Hematopoietic multipotent progenitor cell treated with erythropoietin and hydrocortisone succinate and interleukin-3 and kit ligand, for 17 days (in vitro differentiated cells): ENCODE measurements at places on chromosomes 2 and 18.

DNA sequence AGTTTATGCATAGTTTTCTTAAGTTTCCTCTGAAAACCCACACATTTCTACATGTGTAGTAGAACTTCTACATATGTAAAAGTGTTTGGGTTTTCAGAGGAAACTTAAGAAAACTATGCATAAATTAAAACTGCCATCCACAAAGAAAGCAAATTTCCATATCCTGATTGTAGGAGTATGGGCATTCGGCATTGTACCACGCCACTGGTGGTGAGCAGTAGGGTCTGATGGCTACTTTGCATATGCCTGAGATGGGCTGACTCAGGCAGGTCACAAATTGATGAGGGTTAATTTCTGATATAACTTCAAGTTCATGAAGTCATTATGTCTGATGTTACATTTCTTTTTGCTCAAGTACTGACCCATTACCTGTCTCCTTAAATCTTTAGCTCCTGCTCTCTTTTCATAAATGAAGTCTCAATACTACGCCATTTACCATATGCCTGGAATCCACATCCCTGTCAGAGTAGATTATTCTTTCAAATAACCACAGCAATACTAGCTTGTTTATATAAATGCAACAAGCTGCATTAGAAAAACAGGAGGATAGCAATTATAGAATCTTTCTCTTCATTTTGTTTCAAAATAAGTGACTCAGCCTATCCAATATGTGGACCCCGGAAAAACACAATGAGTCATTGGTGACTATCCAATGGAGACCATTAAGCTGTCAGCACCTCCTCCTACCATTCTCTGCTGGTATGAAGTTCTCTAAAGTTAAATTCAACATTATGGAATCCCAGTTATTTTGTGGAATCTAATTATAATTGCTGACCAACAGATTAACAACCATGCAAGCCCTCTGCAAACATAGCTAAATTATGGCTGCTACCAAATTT is 355.2 kb upstream of the UBE2E3 start:
- DNase-seq, result no peak

DNA sequence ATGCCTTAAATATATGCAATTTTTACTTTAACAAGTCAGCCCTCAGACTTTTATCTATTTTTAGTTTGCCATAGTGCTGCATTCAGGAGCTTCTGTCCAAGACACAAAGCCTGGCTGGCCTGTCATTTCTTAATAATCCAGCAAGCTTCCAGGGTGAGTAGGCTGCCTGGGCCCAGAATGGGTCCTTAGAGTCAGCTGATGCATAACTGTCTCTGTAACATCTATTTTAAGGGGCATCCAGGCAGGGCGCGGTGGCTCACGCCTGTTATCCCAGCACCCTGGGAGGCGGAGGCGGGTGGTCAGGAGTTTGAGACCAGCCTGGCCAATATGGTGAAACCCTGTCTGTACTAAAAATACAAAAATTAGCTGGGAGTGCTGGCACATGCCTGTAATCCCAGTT is 11.8 kb upstream of the GNLY start:
- no peak for DNase-seq

- DNase-seq, result no peak
Measured at GRCh38 chr18:76445741-76446232, 49.3 kb downstream of the ZNF516 start.

- DNase-seq, result no peak
Measured at GRCh38 chr2:194824450-194824849, 832.6 kb upstream of the SLC39A10 start.

- no peak for DNase-seq
Measured at GRCh38 chr18:41162781-41163180, 792.3 kb upstream of the PIK3C3 start.

GRCh38 chr2:160703648-160704585 is 210.3 kb upstream of the RBMS1 start:
- DNase-seq, result no peak

DNA sequence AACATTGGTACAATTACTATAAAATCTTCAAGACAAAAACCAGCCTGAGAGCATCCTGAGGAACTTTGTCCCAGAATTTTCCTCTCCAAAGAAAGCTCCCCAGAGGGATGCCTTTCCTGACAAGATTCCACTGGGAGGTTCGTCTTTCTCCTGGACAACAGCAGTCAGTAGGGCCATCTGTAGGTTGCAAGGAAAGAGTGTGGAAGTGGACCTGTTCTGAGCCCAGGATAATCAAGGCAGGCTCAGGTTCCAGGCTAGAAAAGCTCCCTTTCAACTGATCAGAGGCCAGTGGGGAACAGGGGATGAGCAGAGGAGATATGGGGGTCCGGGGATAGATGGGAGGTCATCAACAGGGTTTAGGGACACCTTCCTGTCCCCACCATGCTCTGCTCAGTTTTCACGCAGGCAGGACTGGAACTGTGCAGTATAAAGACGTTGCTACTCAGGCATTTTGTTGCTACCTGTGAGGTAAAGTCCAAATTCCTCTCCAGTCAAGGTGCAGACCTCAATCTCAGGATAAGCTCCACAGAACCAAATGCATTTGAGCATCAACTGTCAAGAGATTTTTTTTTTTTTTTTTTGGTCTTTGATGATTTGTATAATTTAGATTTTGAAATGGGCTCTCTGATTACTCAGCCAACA is 126.2 kb downstream of the STRN start:
- no peak for DNase-seq
